ENCODE measurements at places on chromosomes 6 and 20.

DNA sequence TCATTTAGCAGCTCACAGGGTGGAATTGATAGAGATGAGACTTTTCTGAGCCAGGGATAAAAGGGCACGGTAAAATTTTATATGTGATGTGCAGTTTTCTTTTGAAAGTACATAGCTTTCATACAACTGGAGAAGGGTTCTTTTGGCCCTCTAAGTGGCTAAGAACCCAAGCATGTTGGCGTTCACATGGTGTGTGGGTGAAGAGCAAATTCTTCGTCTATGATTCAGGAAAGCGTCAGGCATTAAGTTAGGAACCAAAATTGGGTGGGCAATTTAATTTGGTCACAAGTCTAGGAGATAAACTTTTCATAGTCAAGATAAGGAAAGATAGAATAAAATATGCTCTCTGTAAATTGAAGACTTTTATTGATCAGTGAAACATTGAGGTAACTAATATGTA is 153.9 kb downstream of the UTRN start:
- DNase-seq, result no peak

DNA sequence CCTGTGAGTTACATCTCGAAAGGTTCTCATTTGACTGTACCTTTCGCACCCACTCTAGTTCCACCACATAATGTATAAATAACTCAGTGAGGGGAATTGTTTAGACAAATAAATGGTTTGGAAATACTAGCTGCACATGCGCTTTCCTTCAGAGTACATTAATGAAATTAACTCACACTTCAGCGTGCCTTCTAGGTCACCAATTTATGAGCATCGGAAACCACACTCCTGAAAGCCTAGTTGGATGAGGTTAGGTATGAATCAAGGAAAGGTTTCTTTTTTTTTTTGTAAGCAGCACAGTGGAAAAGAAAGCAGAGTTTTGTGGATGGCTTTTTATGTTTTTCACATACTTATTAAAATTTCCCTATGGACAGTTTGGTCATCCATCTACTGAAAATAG is 247.8 kb upstream of the TCF21 start:
- DNase-seq, result no peak

GRCh38 chr6:114407426-114408035 is 64.7 kb upstream of the HS3ST5 start:
- no peak for DNase-seq

- DNase-seq, result no peak
Measured at GRCh38 chr6:135093578-135093977, 39.0 kb upstream of the HBS1L start.

GRCh38 chr20:20207872-20208271 is 155.5 kb downstream of the CFAP61 start:
- DNase-seq, result no peak

DNA sequence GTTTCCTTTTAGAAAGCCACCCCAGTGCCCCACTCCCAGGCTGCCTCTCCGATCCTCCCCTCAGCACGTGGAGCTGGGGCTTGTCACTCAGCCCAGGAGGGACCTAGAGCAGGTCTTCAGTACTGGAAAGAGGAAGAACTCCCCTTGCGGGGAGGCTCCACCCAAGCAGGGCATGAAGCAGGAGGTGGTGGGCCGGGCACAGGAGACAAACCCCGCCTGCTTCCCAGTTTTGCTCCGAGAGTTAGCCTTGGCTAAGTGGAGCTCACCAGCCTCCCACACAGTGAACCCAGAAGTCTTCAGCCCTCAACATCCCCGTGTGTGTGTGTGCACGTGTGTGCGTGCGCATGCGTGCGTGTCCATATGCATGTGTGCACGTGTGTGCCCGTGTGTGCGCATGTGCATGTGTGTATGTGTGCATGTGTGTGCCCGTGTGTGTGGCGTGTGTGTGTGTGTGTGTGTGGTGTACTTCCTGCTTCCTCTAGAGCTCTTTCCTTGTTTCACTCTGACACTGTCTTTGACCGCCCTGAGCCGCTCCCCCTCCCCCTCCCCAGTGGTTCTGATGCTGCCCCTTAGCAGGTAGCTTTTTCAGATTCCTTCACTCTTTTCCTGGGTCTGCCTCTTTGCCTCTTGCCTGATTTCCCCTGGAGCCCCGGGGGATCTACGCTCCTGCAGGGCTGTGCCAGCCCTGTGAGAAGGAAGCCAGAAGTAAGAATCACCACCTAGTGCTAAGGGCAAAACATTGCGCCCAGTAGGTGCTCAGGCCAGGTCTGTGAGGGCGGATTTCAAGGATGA is 239.8 kb downstream of the CDC5L start:
- DNase-seq, result no peak

DNA sequence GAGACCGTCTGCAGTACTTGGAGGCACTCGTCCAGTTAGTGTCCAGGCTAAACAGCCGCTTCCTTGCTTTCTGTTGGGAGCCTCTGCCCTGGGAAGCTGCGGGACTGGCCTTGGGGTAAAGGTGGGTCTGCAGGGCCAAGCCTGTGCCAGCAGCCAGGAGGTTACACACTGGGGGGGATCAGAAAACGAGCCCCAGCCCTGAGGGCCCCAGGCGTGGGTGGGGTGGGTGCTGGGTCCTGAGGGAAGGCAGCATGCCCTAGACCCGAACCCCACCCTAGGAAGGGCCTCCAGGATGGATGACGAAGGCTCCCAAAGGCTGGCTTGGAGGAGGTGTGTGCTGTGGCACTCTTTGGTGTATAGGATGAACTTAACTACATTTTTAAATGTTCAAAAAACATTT is 335.2 kb downstream of the ZFAND3 start:
- no peak for DNase-seq

DNA sequence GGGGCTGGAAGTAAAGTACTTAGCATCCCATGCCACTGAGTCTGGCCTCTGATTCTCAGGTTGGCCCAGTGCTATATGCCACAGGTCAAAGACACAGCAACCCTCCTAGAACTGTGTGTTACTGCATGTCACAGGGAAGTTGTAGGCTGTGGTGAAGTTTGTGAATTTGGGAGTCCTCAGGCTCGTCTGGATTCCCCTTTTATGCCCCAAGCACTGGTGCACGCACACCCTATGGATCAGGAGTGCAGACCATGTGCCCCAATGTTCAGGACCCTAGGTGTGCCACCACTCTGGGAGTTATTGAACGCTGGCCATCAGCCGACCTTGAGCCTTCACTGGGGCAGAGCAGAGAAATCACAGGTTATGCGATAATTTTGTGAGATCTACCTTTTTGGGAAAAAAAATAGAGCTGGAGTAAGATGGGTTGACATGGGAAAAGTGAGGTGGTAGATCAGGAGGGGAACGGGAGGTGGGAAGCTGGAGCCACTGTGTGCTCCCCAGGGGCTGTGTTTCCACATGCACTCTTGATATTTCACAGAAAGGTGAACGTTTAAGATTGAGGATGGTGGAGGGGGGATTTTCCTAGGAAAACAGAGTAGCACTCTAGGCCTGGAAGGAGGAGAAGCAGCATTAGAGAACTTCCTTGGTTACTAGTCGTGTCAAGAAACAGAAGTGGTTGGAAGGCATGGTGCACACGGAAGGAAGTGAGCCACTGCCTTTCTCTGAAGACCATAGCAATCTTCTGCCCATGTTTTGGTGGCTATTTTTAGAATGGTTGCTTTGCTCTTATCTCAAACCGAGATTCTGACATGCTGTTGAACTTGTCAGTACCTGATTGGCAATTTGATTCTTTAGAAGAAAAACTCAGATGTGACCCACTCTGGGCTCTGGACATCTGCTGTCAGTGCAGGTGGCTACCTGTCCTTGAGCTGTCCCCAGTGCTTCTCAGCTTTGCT is 44.1 kb downstream of the DUSP22 start:
- DNase-seq, result no peak

GRCh38 chr6:35096129-35096862 is 44.8 kb downstream of the TCP11 start:
- no peak for DNase-seq

DNA sequence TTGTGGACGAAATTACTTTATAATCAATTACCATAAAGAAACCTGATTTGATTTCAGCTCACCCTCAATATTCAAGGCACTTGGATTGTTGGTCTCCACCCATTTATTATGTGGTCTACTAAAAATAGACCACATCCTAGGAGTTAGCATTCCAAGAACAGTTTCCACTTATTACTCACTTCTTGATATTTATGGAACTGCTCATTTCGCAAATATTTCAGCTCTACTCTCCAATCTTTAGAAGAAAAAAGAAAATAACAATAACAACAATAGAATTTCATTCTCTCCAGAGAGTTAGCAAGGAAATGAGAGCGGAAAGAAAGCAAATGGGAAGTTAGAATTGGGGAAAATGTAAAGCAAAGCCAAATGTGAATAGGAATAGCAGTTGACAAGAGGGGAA is 26.2 kb upstream of the HDAC2 start:
- no peak for DNase-seq

DNA sequence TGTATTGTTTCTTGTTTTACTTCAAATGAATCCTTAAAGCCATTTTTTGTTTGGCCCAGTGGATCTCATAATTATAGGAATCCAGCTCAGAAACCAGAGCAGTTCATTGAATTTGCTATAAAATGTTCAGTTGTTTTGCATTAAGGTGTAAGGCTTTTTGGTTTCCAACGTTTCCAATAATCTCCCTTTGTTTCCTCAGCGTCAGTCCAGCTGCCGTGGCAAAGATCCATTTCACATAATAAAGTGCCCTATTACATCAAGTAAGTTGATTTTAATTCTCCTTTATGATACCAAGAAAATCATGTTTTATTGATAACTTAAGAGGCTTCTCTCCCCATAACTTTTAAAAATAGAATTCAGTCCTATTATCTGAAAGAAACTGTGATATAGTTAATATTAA is 472.6 kb downstream of the UTRN start:
- no peak for DNase-seq

GRCh38 chr6:151351146-151351700 is 40.1 kb downstream of the ZBTB2 start:
- no peak for DNase-seq

DNA sequence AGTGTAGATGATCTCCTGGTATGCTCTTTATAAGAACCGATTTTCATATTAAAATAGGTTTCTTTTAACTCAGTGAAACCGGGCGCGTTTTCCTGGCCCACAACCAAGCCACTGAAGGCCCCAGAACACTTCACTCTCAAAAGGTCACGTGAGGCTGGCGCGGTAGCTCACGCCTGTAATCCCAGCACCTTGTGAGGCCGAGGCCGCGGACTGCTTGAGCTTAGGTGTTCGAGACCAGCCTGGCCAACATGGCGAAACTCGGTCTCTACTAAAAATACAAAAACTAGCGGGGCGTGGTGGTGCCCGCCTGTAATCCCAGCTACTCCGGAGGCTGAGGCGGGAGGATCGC is 402 bp upstream of the TAF8 start:
- DNase-seq, result no peak

GRCh38 chr20:57071283-57071731 is 195.1 kb downstream of the BMP7 start:
- DNase-seq, result no peak

DNA sequence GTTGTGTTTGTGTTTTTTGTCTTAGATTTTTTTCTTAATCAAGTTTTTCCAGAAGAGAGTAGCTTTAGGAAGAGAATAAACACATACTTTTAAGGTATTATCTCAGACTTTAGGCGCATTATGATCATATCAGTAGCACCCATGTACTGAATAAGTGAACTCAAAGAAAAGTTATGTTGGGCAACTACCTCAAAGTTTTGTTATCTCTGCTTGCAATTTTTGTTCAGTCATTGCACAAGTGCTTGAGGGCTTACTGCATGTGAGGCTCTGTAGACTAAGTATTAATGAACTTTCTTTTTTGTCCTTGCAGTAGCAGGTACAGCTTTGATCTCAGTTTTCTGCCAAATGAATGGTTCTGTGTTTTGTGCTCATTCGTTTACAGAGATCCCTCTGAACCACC is 189.0 kb downstream of the SLC16A10 start:
- DNase-seq, result no peak

All from thoracic aorta (tissue), 2 donors.